ENCODE measurements at places on chromosomes 12 and 14.

- no peak for DNase-seq
Observed at GRCh38 chr12:85550924-85551323, 270.9 kb downstream of the ALX1 start.

DNA sequence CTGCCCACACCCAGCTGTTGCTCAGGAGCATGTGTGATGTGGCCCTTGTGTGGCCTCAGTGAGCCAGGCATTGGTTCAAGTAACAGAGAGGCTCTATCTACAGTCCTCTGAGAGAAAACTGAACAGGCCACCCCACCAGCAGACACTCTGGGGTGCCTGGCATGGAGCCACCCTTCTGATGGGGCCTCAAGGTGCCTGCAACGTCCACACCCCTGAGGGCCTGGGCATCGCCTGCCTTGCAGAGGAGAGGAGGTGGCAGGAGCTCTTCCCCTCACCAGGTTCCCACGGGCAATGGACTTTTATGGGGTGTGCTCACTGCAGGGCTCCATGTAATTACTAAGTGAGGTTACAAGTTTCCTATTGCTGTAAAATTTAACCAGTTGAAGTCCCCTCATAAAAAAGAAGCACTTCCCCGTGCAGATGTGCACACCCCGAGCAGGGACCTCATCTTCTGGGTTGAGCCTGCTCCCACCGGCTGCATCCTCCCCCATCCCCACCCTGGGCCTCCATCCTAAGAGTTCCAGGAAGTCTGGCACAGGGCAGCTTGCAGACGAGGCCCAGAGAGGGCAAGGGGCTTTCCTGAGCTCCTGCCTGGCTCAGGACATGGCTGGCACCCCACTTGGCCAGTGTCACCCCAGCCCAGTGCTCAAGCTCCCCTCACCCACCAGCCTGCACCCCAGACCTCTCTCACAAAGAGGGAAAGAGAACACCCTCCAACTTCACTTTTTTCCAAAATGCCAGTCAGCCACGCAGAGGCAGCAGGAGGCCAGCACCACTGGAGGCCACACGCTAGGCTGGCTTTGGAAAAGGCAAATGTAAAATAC lies 270.4 kb upstream of the RTL1 start:
- DNase-seq = no peak

DNA sequence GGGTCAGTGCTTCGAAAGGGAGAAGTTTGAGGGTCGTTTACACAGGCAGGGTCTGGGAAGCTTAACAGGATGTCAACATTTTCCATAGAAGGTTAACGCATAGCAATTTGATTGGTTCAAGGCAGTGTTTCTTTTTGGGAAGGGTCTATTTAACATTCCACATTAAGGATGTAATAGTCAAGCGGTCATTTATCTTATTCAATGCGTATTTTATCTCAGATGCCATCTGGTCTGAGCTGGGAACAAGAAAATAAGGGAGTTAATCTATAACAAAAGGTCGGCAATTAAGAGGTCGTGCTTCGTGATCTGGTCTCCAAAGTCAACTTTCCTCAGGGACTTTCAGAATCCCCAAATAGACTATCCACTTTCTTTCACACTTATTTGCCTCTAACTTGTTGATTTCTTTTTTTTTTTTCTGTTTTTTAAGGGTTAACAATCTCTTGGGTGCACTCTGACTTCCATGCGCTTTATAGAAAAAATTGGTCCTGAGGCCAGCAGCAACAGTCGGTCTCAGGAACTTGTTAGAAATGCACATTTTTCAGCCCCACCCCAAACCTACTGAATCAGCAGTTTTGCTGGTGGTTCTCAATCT lies 550 bp upstream of the RESF1 start:
- no peak for DNase-seq

DNA sequence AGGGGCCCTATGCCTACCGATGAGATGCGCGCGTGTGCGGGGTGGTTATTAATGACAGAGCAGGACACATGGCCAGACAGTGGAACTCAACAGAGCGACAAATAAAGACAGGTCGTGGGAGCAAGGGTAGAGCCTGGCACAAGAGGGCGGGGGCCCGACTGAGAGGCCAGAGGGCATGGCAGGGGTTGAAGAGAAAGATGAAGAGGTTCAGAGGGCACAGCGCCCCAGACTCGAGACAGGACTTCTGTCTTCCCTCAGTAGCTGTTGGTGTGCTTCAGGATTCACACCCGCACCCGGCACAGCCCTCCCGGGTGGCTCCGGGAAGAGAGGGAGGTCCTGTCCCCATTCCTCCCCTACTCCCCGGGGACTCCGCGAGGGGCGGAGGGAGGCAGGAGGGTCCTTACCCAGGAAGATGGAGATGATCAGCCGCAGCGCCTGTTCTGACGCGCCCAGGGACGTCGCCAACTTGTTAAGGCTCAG lies 366 bp downstream of the LPCAT3 start:
- DNase-seq = no peak

GRCh38 chr12:111443586-111443985 lies 37.9 kb downstream of the SH2B3 start:
- peak; percentile 43 for DNase-seq

GRCh38 chr14:101109347-101109638 lies 205.8 kb upstream of the RTL1 start:
- DNase-seq = no peak

GRCh38 chr12:57089271-57090245 lies 644 bp downstream of the NAB2 start:
- peak; percentile 69 for DNase-seq

GRCh38 chr14:38254571-38255407 lies 1.1 kb downstream of the CLEC14A start:
- DNase-seq = no peak

DNA sequence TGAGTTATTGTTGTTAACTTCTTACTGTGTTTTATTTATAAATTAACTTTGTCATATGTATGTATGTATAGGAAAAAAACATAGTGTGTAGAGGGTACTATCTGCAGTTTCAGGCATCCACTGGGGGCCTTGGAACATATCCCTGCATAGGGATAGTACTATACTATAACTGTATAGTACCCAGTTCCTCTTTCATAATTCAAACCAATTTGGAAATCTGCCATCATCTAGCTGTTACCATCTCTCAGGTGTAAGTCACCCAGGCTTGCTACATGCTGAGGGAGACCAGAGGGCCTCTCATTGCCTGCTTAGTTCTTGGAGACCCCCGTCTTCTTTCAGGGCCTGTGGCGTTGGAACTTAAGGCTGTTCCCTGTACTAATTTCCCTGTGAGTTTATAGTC lies 12.9 kb upstream of the DCD start:
- no peak for DNase-seq

DNA sequence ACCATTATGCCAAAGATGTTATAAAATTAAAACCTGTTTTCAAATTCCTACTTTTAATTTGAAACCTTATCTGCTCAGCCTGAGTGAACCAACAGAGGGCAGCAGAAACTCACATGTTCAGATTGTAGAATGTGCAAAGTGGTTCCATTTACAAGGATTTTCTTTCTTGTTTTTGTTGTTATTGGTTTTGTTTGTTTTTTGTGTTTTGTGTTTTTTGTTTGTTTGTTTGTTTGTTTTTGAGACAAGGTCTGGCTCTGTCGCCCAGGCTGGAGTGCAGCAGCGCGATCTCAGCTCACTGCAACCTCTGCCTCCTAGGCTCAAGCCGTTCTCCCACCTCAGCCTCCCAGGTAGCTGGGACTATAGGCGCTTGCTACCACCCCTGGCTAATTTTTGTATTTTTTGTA lies 22.8 kb upstream of the GARIN2 start:
- peak; percentile 8 for DNase-seq

DNA sequence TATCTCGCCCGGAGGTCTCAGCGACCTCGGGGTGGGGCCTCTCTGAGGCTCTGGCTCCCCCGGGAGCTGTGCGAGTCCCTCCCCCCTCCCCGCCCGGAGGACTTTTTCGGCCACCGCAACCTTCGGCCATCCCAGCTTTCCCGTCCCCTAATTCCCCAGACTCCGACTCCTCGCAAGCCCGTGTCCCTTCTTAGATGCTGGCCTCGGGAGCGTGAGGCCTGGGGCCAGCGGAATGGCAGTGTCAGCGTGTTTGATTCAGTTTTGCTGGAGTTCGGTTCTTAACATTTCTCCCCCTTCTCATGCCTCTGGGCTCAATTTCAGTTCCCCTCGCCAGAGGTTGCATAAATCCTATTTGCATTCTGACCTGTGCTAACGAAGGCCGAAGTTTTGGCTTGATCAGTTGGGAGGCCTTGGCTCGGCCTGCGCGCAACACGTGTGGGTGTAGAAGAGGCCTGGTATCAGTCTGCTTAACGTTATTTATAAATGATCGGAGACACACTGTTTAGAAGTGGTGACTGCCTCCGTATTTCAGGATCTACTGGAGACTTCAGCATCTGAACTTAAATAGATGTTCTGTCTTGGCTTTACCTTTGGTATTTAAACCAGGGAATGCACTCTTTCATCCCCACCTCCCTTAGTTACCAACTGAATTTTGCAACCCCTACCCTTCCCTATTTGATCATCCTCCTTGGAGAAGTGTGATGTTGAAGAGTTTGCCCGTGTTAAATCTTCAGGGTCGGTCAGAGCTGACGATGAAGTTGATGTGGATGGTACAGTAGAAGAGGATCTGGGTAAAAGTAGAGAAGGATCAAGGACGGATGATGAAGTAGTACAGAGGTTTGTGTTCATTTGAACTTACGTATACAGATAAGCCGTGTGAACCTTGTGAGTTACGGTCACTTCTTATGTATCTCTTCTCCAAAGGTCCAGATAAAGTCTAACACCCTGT lies 851 bp downstream of the HSP90B1 start:
- peak; percentile 17 for DNase-seq

DNA sequence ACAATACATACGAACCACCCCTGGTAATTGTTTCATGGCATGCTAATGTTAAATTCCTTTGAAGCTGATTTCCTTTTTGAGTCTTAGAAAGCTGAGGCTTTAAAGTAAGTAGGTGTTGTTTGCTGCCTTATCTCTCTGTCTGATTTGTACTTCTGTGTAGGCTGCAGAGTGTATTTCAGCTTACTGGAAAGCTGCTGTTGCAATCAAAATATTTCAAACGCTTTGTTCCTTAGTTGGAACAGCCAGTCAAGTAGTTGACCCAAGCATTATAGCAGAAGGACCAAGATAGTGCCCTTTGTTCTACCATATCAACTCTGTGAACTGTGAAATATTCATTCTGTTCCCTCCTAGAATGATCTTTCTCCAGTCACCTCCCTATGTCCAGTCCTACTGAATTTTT lies 3.1 kb downstream of the PKP2 start:
- no peak for DNase-seq

- DNase-seq = no peak
Observed at GRCh38 chr12:68222326-68222725, 3.3 kb downstream of the IL26 start.

- DNase-seq = no peak
Observed at GRCh38 chr12:111249018-111249370, 119.9 kb downstream of the PHETA1 start.

- no peak for DNase-seq
Observed at GRCh38 chr14:50012644-50013043, 103.7 kb downstream of the VCPKMT start.

DNA sequence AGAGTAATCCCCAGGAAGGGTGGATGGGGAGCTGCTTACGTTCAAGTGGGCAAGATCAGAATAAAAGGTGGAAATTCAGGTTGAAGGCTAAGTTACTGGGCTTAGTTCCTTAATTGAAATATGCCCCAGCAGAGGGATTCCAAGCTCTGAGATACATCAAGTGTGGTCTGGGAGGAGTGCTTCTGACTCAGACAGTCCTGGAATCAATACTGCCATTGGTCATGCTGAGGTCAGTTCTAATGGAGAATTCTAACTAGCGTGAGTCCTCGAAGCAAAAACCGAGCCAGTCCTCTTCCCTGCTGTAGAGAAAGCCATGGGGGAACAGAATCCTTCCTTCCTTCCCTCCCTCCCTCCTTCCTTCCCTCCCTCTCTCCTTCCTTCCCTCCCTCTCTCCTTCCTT lies 39.9 kb downstream of the NOS1 start:
- DNase-seq = no peak

DNA sequence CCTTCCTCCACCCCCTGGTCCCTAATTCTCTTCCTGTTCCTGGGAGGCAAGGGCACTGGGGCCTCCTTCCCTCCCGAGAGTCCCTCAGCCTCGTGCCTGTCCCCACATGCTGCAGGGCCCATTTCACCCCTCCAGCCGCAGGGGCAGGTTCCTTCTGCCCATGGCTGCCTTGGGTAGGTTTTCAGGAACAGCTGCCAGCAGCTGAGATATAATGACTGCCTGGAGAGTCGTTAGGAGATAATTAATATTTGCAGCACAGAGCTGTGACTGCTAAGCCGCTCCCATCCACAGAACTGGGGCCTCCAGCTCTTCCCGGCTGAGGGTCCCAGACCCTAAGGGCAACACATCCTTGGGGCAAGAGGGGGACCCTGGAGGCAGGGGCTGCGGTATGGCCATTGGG lies 211.9 kb upstream of the LHX5 start:
- no peak for DNase-seq

GRCh38 chr12:132329036-132329719 lies at the start of gene GALNT9:
Gene GALNT9 (minus strand): TSS chr12:132329589. CDS start chr12:132329203, 386 bp downstream.
- DNase-seq = no peak

- no peak for DNase-seq
Observed at GRCh38 chr12:26271889-26272492, 76.6 kb downstream of the SSPN start.

GRCh38 chr12:54865683-54866324 lies 11.5 kb downstream of the MUCL1 start:
- DNase-seq = no peak

Data from activated CD4-positive, alpha-beta T cell treated with anti-CD3 and anti-CD28 coated beads for 4 hours (primary cell).